ENCODE measurements at places on chromosomes 13 and 19.
A peak's percentile ranks its signal among the peaks of the same experiment; 100 is the strongest.

DNA sequence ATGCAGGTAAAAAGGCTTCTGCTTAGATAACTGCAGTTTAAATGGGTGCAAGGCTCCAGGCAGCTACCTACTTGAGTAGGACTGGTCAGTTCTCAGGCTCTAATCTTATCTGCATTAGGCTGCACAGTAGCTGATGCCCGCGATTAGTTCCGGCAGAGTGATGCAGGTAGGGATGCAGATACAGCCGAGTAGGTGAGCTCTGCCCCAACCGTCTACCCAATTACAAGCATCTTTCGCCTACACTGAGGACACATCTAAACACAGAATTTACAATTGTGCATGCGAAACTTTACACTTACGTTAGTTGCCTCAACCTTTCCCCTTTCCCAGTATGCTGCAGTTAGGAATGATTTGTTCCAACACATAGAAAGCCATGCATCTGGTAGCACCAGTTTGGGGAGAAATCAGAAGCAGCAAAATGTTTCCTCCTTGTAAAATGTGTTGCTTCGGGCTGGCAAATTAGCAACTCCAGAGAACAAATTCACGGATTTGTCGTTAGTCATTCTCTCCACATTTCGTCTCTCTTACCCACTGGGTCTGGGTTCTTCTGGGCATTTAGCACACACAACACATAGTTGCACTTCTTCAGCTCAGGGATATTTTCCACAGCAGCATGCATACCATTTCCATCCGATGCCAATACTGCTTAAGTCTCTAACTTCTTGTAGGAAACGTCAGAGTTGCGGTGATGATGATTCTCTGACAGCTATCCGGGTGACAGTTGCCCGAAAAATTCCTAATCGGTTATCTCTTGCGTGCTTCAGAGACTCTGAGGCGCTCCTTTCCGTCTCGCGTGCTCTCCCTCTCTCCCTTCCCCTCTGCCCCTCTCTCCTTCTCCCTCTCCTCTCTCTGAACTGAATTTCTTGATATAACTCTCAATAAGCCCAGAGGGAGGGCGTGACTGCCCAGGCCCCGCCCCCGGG lies at the start of gene PCDH9:
Gene PCDH9 (minus strand): TSS at position 856 of the 923 bp plus-strand sequence. CDS start 1,896 bp downstream, outside the sequence.
- peak; percentile 13 for DNase-seq

GRCh38 chr19:31952693-31953092 lies 392.7 kb upstream of the ZNF507 start:
- no peak for DNase-seq

- no peak for DNase-seq
Observed at GRCh38 chr19:55980415-55980814, 6.2 kb upstream of the NLRP5 start.

DNA sequence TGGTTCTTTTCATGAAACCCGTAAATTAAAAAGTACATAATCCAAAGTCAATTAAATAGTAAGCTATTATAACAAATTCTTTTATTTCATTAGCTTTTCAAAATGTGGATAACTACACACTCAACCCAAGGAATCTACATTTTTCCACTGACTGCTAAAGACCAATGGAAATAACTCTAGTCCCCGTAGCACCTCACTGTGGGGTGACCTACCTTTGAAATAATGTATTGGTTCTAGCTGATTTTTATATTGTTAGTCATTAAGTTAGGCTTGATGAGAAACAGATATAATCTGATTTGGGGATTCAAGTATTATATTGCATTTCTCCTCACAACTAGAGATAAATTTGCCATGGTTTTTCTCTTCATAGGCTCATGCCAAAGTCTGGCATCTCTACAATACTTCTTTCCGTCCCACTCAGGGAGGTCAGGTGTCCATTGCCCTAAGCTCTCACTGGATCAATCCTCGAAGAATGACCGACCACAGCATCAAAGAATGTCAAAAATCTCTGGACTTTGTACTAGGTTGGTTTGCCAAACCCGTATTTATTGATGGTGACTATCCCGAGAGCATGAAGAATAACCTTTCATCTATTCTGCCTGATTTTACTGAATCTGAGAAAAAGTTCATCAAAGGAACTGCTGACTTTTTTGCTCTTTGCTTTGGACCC lies 37.3 kb downstream of the KL start:
- DNase-seq: no peak

DNA sequence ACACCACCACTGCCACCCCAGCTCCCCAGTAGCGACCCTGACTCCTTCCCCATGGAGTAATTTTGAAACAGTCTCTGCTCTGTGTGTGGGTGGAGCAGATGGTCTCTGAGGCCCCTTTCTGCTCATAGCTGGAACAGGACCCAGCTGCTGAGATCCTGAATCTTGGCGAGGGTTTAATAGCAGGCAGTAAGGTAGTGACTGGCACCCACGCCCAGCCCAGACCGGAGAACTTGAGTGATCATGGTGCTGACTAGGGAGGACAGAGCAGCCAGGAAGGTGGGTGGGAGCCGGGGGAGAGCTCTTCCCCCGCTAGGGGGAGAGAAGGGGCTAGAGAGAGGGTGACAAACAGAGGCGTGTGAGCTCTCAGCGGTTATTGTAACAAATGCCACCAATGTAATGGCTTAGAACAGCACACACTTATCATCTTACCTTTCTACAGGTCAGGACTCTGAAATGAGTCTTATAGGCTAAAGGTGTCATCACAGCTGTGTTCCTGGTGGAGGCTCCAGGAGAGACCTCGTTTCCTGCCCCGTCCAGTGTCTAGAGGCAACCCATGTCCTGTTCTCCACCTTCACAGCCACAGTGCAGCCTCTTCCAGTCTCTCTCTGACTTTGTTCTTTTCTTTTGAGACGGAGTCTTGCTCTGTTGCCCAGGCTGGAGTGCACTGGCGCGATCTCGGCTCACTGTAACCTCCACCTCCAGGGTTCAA lies 7.2 kb upstream of the ACER1 start:
- DNase-seq: no peak

- DNase-seq: no peak
Observed at GRCh38 chr13:23506807-23507291, 63.4 kb upstream of the TNFRSF19 start.

DNA sequence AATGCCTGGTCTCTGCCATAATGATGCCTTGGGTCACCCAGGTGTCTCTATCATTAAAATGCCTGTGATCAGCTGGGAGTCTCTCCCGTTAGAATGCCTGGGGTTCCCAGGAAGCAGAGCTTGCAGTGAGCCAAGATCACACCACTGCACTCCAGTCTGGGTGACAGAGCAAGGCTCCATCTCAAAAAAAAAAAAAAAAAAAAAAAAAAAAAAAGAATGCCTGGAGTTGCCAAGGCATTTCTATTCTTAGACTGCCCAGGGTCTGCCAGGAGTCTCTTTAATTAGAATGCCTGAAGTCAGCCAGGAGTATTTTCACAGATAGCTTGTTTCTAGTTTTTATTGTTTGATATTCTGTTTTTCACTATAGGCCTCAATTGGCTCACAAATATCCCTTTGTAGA lies 1552.5 kb downstream of the UQCRFS1 start:
- DNase-seq: no peak

DNA sequence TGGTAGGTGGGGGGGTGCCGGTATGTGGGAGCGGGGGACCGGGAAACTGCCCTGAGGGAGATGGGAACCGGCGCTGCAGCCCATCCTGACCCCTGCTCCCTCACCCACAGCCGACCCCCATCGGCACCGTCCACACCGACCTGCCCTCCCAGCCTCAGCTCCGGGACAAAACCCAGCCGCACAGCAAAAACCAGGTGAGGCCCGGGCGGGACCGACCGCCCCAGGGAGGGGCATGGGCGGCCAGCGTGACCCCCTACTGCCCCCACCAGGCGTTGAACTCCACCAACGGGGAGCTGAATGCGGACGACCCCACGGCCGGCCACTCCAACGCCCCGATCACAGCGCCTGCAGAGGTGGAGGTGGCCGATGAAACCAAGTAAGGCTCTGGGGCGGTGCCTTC lies 35.9 kb downstream of the BTBD2 start:
- DNase-seq: no peak

GRCh38 chr13:98979012-98979660 lies 1.3 kb upstream of the DOCK9 start:
- DNase-seq: no peak

- DNase-seq: peak; percentile 72
Observed at GRCh38 chr19:6723108-6723618, 2.7 kb upstream of the C3 start.

- no peak for DNase-seq
Observed at GRCh38 chr13:40590112-40590862, 76.2 kb downstream of the FOXO1 start.

- DNase-seq: no peak
Observed at GRCh38 chr13:66424422-66424821, 805.7 kb downstream of the PCDH9 start.
